ENCODE measurements at places on chromosomes 2 and 18.

- no peak for DNase-seq
Observed at GRCh38 chr2:57180042-57180567, 866.5 kb upstream of the VRK2 start.

DNA sequence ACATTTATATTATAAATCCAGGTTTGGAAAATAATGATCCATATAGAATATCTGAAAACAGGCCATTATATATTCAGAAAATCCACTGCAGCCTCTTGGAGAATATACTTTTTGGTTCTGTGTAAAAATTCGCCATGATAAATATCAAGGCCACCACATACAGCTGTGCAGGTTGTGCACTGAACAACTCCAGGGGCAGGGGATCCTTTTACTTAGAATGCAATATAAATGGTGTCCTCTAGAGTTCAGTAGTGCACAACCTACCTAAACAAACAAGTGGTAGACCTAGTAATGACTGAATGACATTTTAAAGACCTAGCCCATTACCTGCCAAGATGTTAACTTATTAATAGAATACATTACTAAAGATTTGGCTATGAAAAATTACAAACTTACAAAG is 22.4 kb downstream of the MOGAT1 start:
- DNase-seq: no peak

DNA sequence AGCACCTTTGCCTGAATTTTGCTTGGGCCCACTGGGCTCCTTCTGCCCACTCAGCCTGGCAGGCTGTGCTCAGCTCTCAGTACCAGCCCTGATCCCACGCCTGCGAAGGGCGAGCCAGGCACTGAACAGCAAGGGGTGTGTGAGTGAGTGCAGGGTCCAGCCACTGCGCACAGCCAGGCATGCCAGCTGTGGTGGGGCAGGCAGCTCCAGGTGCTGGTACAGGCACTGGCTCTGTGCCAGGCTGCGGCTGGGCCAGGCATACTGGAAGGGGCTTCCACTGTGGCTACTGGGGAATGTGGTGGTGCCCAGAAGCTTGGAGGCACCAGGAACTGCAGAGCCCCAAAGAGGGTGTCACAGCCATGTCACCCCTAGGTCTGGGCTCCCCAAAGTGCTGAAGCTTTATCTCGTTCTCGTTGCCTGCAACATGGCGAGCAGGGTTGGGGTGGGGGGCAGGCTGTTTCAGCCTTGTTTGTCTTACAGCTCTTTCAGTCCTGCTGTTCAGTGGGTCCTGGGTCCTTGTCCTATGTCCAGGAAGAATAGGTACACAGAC is 8.8 kb downstream of the DYSF start:
- DNase-seq: peak; percentile 46

- DNase-seq: no peak
Observed at GRCh38 chr2:231452799-231453508, 11.3 kb downstream of the NCL start.

Data from left ventricle myocardium superior (tissue), 1 donor.